Stimulated activated CD4-positive, alpha-beta T cell treated with anti-CD3 and anti-CD28 coated beads, Interleukin-1b, Interleukin-23, amount 100 ng/mL, for 1 hour (primary cell): ENCODE measurements at places on chromosomes 16 and 17.

GRCh38 chr17:74290340-74290739 lies 16.3 kb downstream of the DNAI2 start:
- no peak for DNase-seq

DNA sequence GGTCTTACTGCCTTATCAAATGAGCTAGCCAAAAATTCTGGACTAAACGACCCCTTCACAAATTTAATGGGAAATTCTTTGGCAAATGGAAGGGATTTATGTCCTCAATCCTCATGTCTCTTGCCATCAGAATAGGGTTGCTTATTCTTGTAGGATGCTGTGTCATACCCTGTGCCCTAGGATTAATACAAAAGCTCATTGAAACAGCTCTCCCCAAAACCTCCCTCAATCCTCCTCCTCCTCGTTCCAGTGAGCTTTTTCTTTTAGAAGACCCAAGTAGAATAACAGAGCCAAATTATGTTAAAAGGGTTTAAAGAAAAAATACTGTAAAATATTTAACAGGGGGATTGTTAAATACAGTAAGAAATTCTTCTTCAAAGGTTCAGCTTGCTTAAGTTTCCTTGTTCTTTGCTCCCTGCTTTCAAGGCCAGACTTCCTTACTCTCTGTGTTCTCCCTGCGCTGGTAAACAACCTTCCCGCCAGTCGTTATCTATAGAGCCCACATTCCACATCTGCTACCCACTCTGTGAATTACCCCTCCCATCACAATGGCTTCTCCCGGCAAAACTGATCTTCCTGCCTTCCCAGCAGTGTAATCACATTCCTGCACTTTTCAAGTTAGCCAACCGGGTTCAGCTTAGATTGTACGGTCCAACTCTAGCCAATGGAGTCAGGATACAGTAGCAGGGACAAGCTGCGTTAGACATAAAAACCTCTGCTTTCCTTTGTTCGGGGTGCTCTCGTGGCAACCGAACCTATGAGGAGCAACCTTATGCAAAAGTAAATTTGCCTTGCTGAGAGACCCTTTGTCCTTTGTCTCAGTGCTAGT lies 9.7 kb downstream of the HPR start:
- no peak for DNase-seq

GRCh38 chr16:71564335-71564967 lies 12.4 kb downstream of the TAT start:
- no peak for DNase-seq

DNA sequence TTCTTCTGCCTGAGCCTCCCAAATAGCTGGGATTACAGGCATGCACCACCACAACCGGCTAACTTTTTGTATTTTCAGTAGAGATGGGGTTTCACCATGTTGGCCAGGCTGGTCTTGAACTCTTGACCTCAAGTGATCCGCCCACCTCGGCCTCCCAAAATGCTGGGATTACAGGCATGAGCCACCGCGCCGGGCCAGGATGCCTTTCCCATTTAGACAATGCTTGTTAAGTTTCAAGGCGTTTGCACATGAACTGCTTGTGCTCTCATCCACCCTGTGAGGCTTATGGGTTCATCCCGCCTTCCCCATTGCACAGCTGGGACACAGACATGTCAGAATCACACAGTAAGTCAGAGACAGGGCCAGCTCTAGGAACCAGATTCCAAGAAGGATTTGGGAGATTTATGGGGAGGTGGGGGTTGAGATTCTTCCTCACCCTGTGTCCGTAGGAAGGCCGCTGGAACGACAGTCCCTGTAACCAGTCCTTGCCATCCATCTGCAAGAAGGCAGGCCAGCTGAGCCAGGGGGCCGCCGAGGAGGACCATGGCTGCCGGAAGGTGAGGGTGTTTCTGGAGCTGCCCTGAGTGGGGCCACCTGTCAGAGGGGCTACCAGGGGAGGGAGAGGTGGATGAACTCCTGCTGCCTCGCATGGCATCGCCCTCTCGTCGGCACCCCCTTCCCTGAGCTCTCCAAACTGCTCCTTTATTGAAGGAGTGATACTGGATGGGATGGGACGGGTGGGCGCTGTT lies 46.3 kb downstream of the MRC2 start:
- DNase-seq, result no peak

DNA sequence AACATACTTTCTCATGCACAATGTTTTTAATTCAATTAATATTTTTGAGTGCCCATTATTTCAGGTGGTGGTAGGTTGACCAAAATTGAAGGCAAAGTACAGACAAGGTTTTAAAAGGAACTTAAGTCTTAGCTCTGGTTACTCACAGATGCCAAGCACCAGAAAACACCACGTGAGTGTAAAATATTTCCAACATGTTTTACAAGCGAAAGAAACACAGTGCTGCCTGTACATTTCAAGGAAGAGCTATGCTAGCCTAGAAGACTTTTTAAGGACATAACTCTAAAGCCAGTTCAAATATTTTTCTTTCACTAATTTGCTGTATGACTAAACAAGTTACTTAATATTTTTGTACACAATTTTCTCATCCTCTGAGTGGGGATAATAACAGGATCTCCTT lies 736.4 kb upstream of the GOT2 start:
- DNase-seq, result no peak

GRCh38 chr17:50882851-50883250 lies 16.7 kb upstream of the TOB1 start:
- no peak for DNase-seq

DNA sequence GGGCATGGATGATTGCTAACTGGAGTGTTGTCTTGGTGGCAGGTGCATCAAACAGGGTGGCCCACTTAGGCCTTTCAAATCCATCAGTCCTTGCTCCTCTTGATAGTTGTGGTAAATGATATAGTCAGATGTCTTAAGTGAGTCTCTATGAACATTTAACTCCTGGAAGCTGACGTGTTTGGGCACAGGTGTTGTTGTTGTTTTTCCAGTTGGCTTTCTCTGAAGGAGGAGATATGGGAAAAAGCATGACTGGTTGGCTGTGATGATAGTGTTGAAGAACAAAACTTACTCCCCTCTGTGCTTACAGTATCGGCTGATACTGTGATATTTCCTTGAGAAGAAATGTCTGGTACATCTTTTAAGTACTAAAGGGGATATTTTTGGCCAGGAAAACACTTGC lies 18.0 kb downstream of the TNRC6A start:
- no peak for DNase-seq

GRCh38 chr16:69089091-69089910 lies 16.2 kb upstream of the HAS3 start:
- DNase-seq, result no peak

GRCh38 chr16:55475919-55476318 lies 3.1 kb upstream of the MMP2 start:
- no peak for DNase-seq

- DNase-seq, result no peak
Observed at GRCh38 chr17:67403065-67403464, 26.0 kb downstream of the PITPNC1 start.

DNA sequence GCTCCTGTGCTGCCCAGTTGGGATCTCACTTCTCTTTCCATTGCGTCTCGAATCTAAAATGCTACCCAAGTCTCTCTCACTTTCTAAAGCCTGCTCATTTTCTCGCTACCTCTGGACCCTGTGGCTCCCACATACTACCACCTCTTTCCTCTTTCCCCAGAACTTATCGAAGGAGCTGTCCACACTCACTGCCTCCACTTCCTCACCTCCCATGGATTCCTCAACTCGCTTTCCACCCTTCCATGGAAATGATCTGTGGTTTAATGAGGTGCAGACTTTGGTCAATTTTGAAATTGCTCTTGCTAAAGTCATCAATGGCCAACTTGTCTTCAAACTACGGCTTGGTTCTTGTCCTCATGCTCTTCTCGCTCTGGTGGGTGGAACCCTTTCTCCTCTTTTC lies 37.2 kb upstream of the ETV4 start:
- no peak for DNase-seq

GRCh38 chr17:35621768-35622167 lies 34.6 kb downstream of the AP2B1 start:
- no peak for DNase-seq

DNA sequence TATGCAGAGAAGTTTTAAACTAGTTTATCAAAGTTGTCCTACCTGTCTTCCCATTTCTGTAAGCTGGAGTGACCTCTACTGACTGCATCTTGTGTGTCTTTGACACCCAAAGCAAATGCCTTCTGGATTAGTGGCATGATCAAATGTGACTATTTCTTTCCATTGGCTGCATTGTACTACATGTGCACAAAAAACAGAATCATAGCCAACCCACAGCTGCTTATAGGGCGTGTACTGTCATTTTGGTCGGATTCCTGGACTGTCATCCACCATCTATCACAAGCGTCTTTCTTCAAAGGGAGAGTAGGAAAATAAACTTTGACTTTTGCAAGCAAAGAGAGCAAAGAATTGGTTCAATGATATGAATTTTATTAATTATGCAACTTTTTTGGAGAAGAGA lies 310.6 kb downstream of the MAP2K6 start:
- no peak for DNase-seq

DNA sequence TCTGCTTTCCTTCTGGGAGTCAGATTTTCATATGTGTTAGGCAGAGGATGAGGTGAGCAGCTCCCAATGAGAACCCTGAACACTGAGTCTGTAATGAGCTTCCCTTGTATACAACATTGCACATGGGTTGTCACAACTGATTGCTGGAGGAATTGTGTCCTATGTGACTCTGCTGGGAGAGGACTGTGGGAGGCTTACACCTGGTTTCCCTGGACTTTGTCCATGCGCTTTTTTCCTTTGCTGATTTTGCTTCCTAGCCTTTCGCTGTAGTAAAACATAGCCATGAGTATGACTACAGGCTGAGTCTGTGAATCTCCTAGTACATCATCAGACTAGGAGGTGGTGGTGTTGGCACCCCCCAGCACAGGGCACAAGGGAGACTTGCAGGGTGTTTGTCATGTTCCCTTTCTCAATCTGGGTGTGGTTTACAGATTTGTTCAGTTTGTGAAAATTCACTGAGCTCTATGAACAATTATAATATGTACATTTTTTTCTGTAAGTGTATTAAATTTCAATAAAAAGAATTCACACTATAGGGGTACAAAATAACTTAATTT lies 1.7 kb upstream of the PLK1 start:
- no peak for DNase-seq

- no peak for DNase-seq
Observed at GRCh38 chr16:11484691-11485258, 101.9 kb downstream of the LITAF start.

DNA sequence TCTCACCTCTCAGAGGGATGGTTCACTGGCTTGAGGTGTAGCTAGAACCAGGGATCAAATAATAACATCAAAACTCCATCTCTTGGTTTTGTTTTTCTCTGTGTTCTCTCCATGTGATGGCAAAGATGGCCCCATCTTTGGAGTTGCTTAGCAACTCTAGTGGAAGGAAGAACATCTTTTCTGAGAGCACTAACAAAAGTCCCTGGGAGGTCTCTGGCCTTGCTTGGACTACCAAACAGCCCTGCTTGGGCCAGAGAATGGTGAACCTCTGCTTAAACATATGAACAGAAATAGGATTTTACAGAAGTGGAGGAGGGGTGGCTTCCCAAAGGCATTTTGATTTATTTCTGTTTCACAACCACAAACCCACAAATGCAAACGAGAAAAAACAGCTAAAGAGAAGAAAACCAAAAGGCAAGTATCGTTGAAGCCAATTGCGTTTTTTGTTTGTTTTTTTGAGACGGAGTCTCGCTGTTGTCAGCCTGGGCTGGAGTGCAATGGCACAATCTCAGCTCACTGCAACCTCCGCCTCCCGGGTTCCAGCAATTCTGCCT lies 13.2 kb downstream of the GABARAPL2 start:
- DNase-seq, result no peak

DNA sequence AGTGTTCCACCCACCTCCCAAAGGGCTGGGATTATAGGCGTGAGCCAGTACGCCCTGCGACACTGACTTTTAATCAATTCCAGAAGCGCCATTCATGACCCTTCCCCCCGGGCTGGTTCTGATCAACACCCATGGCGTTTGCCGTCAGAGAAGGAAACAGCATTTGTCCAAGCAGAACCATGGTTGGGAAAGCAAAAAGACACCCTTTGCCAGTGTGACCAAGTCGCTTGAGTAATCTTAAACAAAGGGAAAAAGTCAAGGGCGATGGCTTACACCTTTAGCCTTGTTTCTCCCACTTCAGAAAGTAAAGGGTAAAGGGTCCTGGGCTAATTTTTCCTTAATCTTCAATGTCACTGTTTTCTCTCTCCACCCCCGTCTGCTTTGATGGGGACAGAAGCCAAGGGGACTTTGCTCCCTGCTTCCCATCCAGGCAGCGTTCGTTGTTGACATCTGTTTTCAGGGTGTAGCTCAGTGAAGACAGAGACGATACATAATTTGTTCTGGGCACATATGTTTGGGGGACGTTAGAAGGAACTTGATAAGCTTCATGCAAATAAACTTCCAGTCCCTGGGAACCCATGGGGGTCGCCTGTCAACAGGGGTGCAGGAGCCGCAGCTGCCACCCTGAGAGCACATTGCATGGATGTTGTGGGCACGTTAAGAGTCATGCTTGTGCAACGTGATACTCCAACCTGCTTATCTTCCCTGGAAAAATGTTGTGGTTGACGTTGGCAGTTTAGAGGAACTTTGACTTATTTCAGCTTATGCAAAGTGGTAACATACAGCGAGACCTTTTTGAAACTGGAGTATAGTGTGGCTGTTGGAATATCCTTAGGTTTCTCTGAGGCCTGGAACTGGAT lies 50.6 kb upstream of the TANGO6 start:
- DNase-seq, result no peak

DNA sequence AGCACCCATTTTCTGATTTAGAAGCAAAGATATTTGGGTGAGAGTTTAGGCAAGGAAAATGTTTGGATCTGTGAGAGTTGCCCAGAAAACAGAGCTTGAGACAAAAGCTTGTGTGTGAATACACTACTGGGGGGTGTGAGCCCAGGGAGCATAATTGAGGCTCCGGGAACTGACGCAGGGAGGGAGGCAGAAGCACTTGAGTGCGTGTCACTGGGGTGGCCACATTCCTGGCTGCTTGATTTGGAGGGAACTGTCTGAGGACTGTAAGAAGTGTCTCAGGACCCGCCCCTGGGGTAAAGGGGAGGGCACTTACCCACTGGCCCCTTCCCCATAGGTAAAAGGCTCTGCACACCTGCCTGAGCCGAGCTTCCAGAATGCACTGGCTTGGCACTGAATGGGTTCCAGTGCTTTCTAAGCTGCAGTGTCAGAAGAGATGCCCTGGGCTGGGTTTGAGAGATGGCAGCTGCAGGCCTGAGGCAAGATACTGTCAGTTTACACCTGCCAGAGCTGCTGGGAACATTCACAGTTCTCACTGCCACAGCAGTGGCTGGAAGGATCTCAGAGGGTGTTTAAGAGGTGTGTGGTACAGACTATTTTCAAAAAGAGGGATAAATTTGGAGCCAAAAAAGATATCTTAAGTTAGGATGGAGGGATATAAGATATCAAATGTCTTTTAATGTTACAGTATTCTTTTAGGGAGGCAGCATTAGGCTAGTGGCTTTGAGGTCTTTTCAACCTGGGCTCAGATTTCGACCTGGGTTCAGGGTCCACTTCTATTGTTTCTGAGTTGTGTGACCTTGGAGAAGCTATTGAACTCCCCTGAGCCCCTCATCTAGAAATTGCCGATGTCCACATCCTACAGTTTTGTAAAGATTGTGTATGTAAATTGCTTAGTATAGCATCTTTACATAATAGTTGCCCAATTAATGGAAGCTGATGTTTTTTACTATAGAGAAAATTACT lies 6.9 kb upstream of the TEX2 start:
- no peak for DNase-seq
